A172 (cell line): ENCODE measurements at places on chromosomes 7 and 10. TPM values are rescaled to one million over a fixed set of nuclear protein-coding genes. Genes with fewer than 3 reads are reported as not detected.
A peak's percentile ranks its signal among the peaks of the same experiment; 100 is the strongest.

- DNase-seq = no peak
Observed at GRCh38 chr7:2843711-2844152, 376 bp downstream of the GNA12 start.

DNA sequence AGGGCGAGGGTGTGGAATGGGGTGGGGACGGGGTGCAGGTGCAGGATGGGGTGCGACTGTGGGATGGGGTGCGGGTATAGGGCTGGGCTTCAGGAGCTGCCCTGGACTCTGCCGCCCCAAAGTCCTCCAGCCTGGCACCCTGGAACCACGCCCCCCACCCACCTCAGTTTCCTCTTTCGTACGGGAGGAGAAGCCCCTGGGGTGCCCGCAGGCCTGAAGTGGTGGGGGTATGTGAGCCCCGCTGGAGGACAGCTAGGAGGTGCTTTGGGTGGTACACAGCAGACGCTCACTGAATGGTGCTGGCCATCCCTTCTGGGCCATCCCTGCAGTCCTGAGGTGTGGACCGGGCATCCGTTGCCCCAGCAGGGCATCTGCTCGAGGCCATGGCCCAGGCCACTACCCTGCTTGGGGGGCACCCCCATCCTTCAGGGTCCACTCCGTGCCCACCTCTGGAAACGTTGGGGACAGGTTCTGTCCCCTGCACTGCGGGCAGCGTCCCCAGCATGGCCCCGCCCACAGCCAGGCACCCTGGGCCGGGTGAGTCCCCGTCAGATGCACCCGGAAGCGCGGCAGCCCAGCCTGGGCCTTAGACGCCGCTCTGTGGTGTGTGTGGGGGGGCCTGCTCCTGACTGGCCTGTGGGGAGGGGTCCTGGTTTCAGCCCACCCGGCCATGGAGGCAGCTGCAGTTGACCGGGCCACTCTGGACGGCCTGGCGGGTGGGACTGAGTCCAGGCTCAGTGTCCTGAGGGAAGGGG, 41.6 kb downstream of the UNCX start:
- no peak for DNase-seq

GRCh38 chr10:119246862-119247549, 39.6 kb downstream of the GRK5 start:
- peak; percentile 67 for DNase-seq

DNA sequence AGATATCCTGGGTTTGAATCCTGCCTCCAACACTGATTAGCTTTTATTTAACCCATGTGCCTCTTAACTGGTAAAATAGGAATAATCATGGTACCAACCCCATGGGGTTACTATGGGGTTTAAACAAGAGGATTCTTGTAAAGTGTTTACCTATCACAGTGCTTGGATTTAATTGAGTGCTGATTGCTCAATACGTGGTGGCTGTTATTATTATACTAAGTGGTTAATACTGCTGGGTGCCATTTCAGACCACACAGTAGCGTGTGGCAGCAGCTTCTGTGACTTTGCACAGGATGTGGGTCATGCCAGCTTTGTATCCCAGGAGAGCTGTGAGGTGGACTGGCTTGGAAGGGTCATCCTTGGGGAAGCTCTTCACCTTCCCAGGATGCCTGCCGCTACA, 177.2 kb downstream of the SEC23IP start:
- DNase-seq = no peak

GRCh38 chr7:51351661-51352060, 35.1 kb upstream of the COBL start:
- no peak for DNase-seq

- DNase-seq = no peak
Observed at GRCh38 chr7:17913250-17913649, 27.0 kb downstream of the SNX13 start.

DNA sequence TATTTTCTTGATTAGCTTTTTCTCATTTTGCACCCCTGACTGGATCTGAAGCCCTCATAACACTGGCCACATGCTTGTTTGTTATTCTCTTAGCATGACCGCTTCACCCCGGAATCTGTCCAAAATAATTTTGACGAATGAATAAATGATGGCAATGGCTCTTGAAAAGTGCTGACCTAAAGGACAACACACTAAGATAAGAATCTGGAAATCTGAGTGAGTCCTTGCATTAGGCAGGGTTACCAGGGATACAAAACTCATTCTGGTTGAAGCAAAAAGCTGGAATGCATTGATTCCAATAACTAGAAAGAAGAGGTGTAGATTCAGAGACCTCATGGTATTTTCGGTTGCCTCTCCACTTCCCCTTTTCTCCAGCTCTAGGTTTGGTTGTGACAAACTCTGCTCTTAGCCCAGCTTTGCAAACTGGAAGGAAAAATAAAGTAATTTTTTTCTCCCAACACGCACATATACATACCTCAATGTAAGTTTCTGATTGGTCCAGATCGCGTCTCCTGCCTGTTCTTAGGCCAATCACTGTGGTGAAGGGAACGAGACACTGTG, 157.4 kb downstream of the SKIDA1 start:
- DNase-seq = no peak

DNA sequence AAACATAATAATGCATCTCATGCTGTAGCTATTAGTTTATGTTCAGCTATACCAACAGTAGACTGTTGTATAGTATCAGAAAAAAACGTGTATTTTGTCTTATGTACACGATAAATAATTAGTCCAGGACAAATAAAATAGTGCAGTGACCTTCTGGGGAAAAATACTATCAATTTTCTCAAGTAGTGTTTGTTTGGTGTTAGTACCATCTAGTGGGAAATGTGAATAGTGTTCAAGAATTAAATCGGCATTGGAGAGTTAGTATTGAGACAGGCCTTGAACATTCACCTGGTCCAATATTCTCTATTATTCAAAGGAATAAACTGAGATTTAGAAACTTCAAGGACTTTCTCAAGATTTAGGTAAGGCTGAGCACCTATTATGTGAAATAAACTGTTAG, 21.7 kb upstream of the OR2A5 start:
- peak; percentile 13 for DNase-seq

DNA sequence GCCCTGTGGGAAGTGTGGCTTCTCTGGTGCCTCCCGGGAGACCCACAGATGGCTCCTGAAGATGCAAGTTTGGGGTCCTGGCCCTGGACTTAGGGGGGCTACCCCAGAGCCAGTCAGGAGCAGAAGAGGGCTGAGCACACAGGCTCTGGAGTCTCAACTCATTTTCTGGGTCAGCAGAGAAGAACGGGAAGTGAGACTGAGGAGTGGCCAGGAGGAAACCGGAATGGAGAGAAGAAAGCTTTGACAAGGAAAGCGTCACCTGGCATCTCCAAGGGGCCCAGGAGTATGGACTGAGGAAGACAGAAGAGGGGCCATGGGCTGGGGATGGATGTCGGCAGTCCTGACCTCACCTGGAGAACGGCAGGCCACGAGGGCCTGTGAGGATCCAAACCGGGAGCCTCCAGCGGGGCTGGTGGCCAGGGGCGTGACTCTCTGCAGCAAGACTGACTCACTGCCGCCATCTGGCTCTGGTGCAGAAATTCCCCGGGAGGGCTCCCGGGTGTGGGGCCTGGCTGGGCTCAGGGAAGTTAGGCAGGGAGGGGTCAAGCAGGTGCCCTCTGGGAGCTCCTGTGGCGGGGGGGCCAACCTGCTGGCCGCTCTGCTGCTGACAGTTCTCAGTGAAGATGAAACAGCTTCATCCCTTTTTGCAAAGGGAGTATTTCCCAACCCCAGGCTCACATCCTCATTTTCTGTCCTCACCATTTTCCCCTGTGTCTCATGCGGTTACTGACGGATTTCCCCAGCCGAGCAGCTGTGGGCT, 23.6 kb downstream of the DAGLB start:
- peak; percentile 81 for DNase-seq

- no peak for DNase-seq
Observed at GRCh38 chr10:123535386-123535785, 130.8 kb upstream of the GPR26 start.

DNA sequence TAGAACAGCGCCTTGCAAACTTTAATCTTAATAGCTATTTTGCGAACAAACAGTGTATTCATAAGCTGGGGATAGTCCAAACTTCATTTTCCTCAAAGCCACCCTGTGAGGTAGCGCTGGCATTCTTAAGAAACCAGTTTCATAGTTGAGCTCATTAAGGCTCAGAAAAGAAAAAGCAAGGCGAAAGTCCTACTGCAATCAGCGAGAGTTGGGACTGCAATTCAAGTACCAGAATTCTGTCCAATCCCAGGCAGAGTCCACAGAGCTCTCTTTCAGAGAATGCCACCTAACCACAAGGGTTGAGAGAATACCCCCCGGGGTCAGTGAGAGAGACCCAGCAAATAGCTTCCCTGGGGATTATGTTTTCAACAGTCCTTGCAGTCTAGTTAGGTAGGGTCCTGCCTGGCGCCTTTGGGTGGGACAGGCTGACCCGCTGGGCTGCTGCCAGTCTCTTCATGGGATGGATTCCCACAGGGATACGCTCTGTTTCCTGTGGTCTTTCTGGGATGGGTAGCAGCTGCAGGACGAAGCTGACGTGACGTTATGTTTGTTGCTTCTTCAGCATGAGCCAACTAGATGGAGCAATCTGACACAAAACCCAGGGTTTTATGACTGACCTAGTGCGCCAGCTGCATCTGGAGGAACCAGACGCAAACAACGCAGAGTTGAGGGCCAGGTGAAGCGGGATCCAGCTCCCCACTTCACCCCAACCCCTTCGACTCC, 16.0 kb downstream of the BMPER start:
- DNase-seq = no peak

DNA sequence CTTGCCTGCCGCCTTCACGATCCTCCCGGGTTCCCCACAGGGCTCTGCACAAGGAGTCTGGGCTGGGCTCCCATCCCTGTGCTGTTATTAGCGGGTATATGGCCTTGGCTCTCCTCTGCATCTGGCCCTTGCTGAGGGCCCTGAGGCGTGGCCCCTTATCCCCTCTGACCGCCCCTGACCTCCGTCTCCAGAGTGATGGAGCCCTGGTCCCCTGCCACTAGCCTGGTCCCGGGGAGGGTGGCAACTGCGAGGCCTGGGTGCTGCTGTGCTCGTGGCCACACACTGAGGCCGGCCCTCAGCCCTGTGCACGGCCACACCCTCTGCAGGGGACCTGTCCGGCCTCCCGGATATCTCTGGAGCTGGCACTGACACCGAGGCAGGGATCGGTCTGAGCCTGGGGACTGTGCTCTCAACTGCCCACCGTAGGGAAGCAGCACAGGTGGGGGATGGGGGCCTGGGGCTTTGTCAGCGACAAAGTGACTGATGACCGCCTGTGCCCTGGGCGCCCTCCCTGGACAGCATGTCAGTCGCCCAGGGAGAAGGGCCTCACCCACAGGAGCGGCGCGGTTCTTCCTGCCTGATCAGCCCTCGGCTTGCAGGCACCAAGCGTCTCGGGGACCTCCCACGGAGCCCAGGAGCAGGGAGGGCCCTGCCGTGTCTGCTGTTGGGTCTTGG, 72.4 kb downstream of the NKX6-2 start:
- no peak for DNase-seq

- DNase-seq = no peak
Observed at GRCh38 chr7:116185956-116186355, 24.4 kb upstream of the TES start.

DNA sequence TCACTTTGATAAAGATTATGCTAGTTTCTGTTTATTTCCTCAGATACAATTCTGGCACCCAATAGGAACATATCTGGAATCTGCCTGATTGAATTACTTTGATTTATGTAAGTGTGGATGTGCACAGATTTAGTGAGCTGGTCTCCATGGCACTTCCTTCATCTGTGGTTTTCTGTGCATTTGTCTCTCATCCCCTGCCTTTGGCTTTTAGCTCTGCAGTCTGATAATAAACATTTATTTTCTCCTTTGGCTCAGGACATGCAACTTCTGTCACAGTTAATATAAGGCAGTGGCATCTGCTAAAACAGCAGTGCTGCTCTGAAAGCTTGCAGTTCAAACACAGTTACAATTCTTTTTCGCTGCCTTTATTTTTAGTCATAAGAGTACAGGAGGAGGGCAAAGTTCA, 273.7 kb upstream of the CHRM2 start:
- DNase-seq = no peak

DNA sequence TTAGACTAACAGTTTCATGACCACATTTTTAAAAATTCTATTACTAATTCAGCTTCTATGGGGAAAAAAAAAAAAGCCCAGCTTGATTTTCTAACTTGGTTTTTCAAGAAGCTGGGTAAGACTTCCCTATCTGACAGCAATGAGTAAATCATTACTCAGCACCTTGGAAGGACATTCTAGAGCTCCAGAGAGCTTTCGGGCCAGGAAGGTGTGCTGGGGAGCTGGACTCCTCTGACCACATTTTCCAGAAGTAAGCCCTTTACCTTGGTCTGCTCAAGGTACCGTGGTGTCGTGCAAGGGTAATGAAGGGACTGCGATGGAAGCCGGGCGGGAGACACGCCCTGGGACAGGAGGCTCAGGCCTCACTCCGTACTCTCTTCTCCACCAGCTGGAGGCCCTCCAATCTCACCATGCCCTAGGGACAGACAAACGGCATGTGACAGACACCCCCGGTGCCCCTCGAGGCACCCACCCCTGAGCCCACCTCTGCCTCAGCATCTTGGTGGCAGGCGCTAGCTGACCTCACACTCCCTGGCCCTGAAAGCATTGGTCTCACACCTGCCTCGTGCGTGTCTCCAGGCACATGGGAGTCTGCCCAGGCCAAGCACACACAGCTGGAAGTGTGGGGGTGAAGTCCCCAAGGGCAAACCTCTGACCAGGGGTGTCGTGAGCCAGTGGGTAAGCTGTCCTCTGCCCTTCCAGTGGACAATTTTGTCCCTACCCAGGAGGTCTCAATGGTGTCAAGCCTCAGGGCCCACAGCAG, 152.1 kb downstream of the OAT start:
- no peak for DNase-seq

DNA sequence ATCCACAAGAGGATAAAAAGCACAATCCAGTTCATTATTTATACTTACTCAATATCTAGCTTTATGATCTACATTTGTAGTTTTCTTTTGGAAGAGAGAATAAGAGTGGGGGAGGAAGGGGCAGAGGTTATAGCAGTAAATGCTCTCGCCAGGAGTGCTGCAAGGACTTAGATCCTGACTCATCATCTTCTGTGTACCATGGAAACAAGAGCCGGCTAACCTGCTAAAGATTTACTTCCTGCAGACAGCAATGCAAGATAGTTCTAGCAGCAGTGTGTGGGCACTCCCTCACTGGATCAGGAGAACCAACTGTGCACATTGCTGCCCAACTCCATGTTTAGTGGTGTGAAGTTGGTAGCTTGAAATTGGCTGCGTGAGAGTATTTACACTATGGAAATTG, 47.7 kb upstream of the TRIL start:
- peak; percentile 40 for DNase-seq

- no peak for DNase-seq
Observed at GRCh38 chr7:107065929-107066247, 21.4 kb downstream of the PRKAR2B start.

DNA sequence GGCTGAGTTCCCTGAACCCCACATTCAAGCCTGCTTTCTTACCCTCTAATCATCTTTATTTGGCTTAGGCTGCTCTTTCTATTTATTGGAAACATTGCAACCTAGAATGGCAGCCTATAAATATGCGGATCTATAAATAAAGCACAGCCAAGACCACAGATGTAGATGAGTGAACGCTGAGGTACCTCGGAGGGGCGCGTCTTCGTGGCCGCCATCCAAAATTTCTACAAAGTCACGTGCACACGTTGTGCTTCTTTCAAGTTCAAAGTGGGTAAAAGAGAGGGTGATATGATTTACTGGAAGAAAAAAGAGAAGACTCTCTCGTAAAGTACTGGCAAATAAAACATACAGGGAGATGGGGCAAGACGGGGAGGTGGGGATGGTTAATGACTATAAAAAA, 132.6 kb upstream of the RSU1 start:
- no peak for DNase-seq

The CEP41 gene
- total RNA-seq = 15.9 and 21.3 TPM in 2 replicates

The CPN1 gene
- not detected in 2 replicates for total RNA-seq

The TMEM26 gene
- not detected in 2 replicates for total RNA-seq

The RGR gene
- total RNA-seq = not detected in 2 replicates

The NACAD gene
- 5.9 and 6.6 TPM in 2 replicates for total RNA-seq

The VSTM4 gene
- total RNA-seq = 2.4 and 2.6 TPM in 2 replicates

The ZRANB1 gene
- total RNA-seq = 12.3 and 13.8 TPM in 2 replicates

The MACC1 gene
- 0.05 TPM in 1 of 2 replicates, not detected in the other for total RNA-seq
